ENCODE measurements at places on chromosomes 5 and 9. TPM values are rescaled to one million over a fixed set of nuclear protein-coding genes. Genes with fewer than 3 reads are reported as not detected.
A peak's percentile ranks its signal among the peaks of the same experiment; 100 is the strongest.

- H3K4me3 ChIP-seq: no peak overlapping the region
- no peaks in the 10 kb centered on the region for H3K27me3 ChIP-seq
- no peak overlapping the region for H3K27ac ChIP-seq
- DNase-seq: no peak
Measured at GRCh38 chr9:85716031-85716877, 25.5 kb downstream of the AGTPBP1 start.

DNA sequence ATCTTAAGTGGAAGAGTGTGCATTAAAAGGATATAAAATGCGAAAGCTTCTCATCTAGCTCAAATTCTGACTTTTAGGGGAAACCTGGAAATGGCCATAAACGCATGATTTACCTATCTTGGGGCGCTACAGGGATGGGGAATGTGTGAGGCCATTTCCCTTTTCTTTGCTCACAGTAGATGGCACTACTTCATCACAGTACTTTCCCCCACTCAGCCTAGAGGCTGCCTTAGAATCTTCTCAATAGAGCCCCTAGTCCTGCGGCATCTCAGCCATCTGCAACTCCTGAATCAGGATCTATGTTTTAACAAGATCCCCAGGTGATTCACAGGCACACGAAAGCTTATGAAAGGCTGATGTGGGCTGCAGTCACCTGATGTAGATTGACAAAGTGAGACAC is 110.8 kb downstream of the LHFPL2 start:
- no peaks in the 10 kb centered on the region for H3K36me3 ChIP-seq
- H3K4me1 ChIP-seq: no peaks in the 10 kb centered on the region
- no peaks in the 10 kb centered on the region for H3K27me3 ChIP-seq

GRCh38 chr9:86281593-86282076 is 703 bp downstream of the ISCA1 start:
- H3K36me3 ChIP-seq: peaks cover 7% of the 10 kb centered on the region
- peak overlapping the region; percentile 97 for H3K4me3 ChIP-seq
- peaks cover 15% of the 10 kb centered on the region for H3K4me1 ChIP-seq
- DNase-seq: no peak

The SEMA6A gene
- total RNA-seq: 6.7 TPM

Data from HCT116 (cell line).